ENCODE measurements at places on chromosomes 4 and X. TPM values are rescaled to one million over a fixed set of nuclear protein-coding genes. Genes with fewer than 3 reads are reported as not detected.

DNA sequence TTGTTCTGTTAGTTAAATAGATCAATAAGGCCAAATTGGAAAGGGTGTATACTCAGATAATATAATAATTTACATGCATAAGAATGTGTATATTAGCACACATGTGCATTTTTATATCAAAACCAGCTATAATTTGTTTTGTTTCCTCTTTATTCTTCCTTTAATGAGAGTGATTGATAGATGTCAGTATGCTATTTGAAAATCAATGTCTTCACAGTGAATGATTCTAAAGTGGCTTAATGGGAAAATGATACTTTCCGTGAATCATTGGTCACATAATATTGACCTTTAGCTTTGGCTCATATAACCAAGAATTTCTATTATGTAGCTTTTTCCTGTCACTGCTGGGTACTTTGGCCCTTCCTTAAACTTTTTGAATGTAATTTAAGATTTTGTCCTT, 48.6 kb downstream of the PLS3 start:
- DNase-seq = no peak

The DCX gene
- total RNA-seq = not detected

GRCh38 chrX:110218591-110218990, 99.3 kb downstream of the AMMECR1 start:
- DNase-seq = no peak

DNA sequence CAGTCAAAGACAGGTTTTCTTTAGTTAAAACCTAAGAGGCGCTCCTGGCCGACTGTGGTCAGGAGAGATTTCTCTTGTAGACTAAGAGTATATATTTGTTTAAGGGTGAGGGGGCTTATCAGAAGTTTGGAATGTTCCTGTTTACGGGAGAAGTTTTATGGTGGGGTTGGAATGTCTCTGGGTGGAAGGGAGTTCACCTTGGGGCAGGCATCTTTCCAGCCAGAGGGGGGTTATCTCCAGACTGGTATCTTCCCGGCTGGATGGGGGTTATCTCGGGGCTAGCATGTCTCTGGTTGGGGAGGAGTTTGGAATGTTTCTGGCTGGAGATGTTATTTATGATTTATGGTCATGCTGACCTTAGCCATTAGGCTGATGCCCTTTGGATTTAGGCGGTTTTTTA, 116.0 kb downstream of the COX7B2 start:
- no peak for DNase-seq

Measured in right lobe of liver (tissue), 6 donors.